ENCODE measurements at places on chromosomes 3 and 15.
A peak's percentile ranks its signal among the peaks of the same experiment; 100 is the strongest.

- H3K27ac ChIP-seq, result no peak overlapping the region
- no peak for DNase-seq
- no peaks in the 10 kb centered on the region for H3K27me3 ChIP-seq
- no peaks in the 10 kb centered on the region for H3K4me1 ChIP-seq
These were observed 143.6 kb downstream of the OTOL1 start for GRCh38 chr3:161640181-161640580.

GRCh38 chr15:45714590-45715488 is 80.0 kb downstream of the SQOR start:
- H3K4me1 ChIP-seq, result no peaks in the 10 kb centered on the region
- no peaks in the 10 kb centered on the region for H3K27me3 ChIP-seq
- H3K4me3 ChIP-seq, result no peak overlapping the region

- H3K36me3 ChIP-seq, result no peaks in the 10 kb centered on the region
- peaks cover 19% of the 10 kb centered on the region for H3K27me3 ChIP-seq
- DNase-seq, result peak; percentile 27
- H3K4me1 ChIP-seq, result peaks cover 17% of the 10 kb centered on the region
- H3K27ac ChIP-seq, result no peak within 1 kb of the TSS
- H3K4me3 ChIP-seq, result peak within 1 kb of the TSS; percentile 19
These were observed at the start of gene CPEB1 for GRCh38 chr15:82647045-82647834. CPEB1 (minus strand) TSS chr15:82647363; CDS start chr15:82628459, 18,904 bp downstream.

DNA sequence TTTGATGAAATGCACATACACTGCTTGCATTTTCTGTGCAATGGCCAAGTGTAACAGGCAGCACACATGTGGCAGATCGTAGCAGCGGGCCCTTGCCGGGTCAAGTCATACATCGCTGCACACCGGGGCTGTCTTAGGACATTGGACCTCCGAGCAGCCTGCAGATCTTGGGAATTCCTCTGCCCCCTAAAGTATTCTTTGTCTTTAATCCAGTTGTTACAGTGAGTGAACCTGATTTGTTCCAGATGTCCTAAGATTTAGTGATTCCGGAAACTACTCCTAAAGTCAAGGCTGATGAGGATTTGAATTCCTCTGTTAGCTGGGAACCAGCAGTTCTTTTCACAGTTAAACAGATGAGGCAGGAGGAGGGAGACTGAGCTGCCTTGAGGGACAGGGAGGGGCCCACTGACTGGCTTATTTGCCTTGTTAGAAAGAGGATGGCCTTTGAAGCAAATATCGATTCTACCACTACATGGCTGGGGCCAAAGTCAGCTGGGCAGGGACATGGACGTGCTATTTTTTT is 190.7 kb upstream of the CTDSPL start:
- no peaks in the 10 kb centered on the region for H3K36me3 ChIP-seq
- DNase-seq, result no peak
- H3K27ac ChIP-seq, result no peak overlapping the region
- no peaks in the 10 kb centered on the region for H3K4me1 ChIP-seq
- H3K4me3 ChIP-seq, result no peak overlapping the region

GRCh38 chr3:60013241-60013640 is 963.4 kb upstream of the CFAP20DC start:
- no peaks in the 10 kb centered on the region for H3K27me3 ChIP-seq
- H3K27ac ChIP-seq, result no peak overlapping the region
- DNase-seq, result no peak
- no peaks in the 10 kb centered on the region for H3K36me3 ChIP-seq
- no peak overlapping the region for H3K4me3 ChIP-seq

- no peak for DNase-seq
- H3K36me3 ChIP-seq, result peaks cover 53% of the 10 kb centered on the region
- H3K4me1 ChIP-seq, result peaks cover 20% of the 10 kb centered on the region
- no peak overlapping the region for H3K27ac ChIP-seq
- no peak overlapping the region for H3K4me3 ChIP-seq
- no peaks in the 10 kb centered on the region for H3K27me3 ChIP-seq
These were observed 7.3 kb downstream of the SSR3 start for GRCh38 chr3:156547637-156548036.

GRCh38 chr15:58473724-58474123 is 41.9 kb downstream of the LIPC start:
- peak overlapping the region; percentile 8 for H3K27ac ChIP-seq
- H3K36me3 ChIP-seq, result no peaks in the 10 kb centered on the region
- H3K4me3 ChIP-seq, result no peak overlapping the region
- no peaks in the 10 kb centered on the region for H3K27me3 ChIP-seq
- no peak for DNase-seq
- peaks cover 51% of the 10 kb centered on the region for H3K4me1 ChIP-seq

DNA sequence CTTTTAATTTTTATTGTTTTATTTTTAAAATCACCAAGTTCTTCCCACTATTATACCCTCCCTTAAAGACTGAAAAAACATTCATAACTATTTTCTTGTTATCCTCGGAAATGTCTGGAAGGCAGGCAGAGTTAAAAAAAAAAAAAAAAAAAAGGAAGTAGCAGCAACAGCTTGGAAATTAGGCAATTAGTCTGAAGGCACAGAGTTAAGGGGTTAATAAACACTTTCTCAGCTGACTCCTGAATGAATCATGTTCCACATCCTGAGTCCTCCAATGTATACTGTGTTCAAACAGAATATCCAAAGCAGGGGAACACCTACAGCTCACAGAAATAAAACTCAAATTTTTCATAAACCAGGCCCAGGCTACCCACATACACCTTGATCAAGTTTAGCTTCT is 5.8 kb downstream of the HEXA start:
- H3K36me3 ChIP-seq, result peaks cover 7% of the 10 kb centered on the region
- H3K4me3 ChIP-seq, result no peak overlapping the region
- no peak for DNase-seq
- H3K27ac ChIP-seq, result no peak overlapping the region
- H3K4me1 ChIP-seq, result peaks cover 40% of the 10 kb centered on the region
- H3K27me3 ChIP-seq, result no peaks in the 10 kb centered on the region

- no peak overlapping the region for H3K4me3 ChIP-seq
- DNase-seq, result no peak
- no peaks in the 10 kb centered on the region for H3K36me3 ChIP-seq
These were observed 7.7 kb downstream of the CHAC1 start for GRCh38 chr15:40960925-40961324.

GRCh38 chr3:73846951-73847350 is 222.2 kb upstream of the PDZRN3 start:
- no peak overlapping the region for H3K4me3 ChIP-seq
- H3K4me1 ChIP-seq, result no peaks in the 10 kb centered on the region
- H3K36me3 ChIP-seq, result no peaks in the 10 kb centered on the region
- H3K27me3 ChIP-seq, result no peaks in the 10 kb centered on the region

- H3K4me3 ChIP-seq, result no peak overlapping the region
- no peaks in the 10 kb centered on the region for H3K27me3 ChIP-seq
- H3K36me3 ChIP-seq, result no peaks in the 10 kb centered on the region
- DNase-seq, result no peak
- no peaks in the 10 kb centered on the region for H3K4me1 ChIP-seq
These were observed 43.3 kb downstream of the RBMS3 start for GRCh38 chr3:29324180-29324651.

DNA sequence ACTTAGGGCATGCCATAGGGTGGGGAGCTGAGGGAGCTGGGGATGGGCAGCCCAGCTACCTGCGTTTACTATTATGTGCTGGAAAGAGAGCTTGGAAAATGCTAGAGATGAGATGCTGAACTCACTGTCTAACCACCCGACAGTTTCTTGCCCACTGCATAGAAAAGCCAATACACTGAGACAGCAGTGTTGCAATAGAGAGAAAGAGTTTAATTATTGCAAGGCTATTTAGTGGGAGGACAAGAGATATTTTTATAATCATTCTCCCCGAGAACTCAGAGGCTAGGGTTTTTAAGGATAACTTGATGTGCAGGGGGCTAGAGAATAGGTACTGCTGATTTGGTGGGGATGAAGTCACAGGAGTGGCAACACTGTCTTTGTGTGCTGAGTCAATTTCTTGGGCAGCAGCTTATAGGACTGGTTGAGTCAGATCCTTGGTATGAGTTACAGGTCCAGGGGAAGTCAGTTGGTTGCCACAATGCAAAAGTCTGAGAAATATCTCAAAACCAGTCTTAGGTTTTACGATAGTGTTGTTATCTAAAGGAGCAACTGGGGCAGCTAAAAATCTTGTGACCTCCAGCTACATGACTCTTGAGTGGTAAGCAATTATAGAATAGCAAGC is 205.9 kb downstream of the GABRG3 start:
- no peak overlapping the region for H3K27ac ChIP-seq
- H3K27me3 ChIP-seq, result no peaks in the 10 kb centered on the region
- DNase-seq, result no peak

GRCh38 chr3:126110431-126111125 is 26.7 kb upstream of the SLC41A3 start:
- DNase-seq, result no peak
- H3K27me3 ChIP-seq, result no peaks in the 10 kb centered on the region
- no peaks in the 10 kb centered on the region for H3K4me1 ChIP-seq
- H3K36me3 ChIP-seq, result no peaks in the 10 kb centered on the region
- no peak overlapping the region for H3K27ac ChIP-seq

- no peak overlapping the region for H3K4me3 ChIP-seq
- no peaks in the 10 kb centered on the region for H3K27me3 ChIP-seq
- DNase-seq, result no peak
- no peak overlapping the region for H3K27ac ChIP-seq
- H3K36me3 ChIP-seq, result peaks cover 88% of the 10 kb centered on the region
These were observed 54.7 kb downstream of the FAM98B start for GRCh38 chr15:38508647-38509046.

- no peaks in the 10 kb centered on the region for H3K27me3 ChIP-seq
- no peaks in the 10 kb centered on the region for H3K4me1 ChIP-seq
- H3K36me3 ChIP-seq, result no peaks in the 10 kb centered on the region
- no peak overlapping the region for H3K4me3 ChIP-seq
- DNase-seq, result no peak
- H3K27ac ChIP-seq, result no peak overlapping the region
These were observed 59.0 kb upstream of the CTSH start for GRCh38 chr15:79003896-79004295.

- H3K36me3 ChIP-seq, result no peaks in the 10 kb centered on the region
- H3K27me3 ChIP-seq, result no peaks in the 10 kb centered on the region
- no peaks in the 10 kb centered on the region for H3K4me1 ChIP-seq
These were observed 146.0 kb upstream of the TNIK start for GRCh38 chr3:171606151-171606751.

DNA sequence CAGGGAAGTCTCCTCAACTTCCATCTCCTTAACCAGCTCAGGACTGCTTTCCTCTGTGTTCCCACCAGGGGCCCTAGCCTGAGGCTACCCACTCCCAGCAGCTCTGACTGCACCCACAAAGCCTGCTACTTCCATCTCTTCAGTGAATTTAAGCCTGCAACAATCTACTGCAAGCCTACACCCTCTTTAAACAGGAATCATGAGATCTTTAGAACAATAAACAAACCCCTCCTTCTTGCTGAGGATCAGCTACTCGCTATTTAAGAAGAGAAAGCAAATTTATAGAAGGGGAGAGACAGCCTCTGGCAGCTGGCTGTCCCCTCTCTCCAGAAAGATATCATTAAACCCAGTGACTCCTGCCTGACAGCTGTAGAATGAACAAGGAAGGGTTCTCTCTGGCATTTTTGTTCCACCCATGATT is 51.9 kb downstream of the ARHGAP31 start:
- no peak overlapping the region for H3K4me3 ChIP-seq
- no peak overlapping the region for H3K27ac ChIP-seq
- DNase-seq, result no peak

DNA sequence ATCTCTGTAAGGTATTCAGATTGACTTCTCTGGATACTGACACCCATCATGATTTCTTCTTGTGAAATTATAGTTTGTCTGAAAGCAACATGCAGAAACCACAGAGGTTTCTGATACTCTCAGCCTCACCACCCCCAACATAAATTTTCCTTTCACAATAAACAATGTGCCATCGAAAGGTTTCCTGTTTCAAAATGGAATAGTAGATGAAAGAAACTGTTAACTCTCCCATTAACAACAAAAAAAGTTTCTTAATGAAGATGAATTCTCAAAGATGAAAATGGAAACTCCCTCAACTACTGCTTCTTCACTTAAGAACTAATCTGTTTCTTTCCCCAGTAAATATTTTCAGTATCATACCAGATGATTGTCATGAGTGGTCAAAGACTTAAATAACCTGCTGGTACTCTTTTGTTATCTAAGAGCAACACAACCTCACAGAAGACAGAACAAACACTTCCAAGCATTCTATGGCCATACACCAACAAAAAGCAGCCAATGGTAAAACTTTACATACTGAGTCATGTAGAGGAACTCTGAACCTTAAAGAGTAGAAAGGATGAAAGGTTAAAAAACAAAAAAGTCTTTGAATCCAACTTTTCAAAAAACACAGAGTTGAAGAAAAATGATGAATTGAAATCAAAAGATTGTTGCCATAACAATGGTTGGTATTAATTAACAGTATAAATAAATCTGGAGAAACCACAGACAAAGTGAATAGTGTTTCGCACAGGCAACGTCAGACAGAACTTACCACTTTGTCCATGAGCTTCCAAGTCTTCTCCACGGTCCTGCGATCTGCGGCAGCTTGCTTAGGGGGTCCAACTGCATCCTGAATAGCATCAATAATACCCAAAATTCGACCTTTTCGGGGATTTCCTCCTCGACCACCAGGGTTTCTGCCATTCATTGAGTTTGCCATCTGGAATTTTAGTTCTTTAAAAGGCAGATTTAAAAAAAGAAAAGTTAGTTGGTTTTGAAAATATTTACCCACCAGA is 1.9 kb downstream of the CBLB start:
- peak overlapping the region; percentile 84 for H3K27ac ChIP-seq
- peak; percentile 38 for DNase-seq
- peak overlapping the region; percentile 93 for H3K4me3 ChIP-seq
- no peaks in the 10 kb centered on the region for H3K27me3 ChIP-seq

DNA sequence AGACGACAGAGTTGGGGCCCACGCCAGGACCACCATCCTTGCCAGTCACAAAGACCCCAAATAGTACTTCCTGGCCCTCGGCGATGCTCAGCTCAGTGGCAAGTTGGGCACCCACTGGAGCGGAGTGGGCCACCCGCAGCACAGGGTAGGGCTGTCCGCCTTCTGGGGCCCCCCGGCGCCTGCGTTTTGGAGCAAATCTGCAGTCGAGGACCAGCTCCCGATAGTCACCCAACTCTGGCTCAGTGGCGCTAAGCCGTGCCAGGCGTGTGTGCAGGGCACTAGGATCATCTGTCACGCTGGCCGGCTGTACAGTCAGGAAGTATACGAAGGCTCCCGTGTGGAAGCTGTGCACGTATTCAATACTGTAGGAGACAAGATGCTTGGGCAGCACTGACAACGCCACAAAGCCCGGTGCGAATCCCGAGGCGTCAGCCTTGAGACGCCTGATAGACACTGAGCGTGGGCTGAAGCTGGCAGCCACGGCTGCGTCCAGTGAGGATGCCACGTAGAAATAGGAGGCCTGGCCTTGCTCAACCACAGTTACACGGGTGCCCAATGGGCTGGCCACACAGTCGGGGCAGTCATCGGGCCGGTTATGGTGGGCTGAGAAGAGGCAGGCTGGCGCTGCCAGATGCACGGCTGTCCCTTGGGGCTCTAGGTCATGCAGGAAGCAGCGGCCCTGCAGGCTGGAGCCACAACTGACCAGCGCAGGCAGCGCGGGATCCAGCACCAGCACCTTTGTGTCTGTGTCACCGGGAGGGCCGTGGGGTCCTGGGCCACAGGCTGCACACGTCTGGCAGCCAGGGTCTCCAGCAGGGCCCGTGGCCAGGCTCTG is 945 bp downstream of the MST1R start:
- no peak overlapping the region for H3K4me3 ChIP-seq
- no peak overlapping the region for H3K27ac ChIP-seq
- no peaks in the 10 kb centered on the region for H3K36me3 ChIP-seq
- no peaks in the 10 kb centered on the region for H3K27me3 ChIP-seq
- peaks cover 35% of the 10 kb centered on the region for H3K4me1 ChIP-seq

- H3K27me3 ChIP-seq, result no peaks in the 10 kb centered on the region
- H3K27ac ChIP-seq, result no peak overlapping the region
- H3K36me3 ChIP-seq, result no peaks in the 10 kb centered on the region
- H3K4me3 ChIP-seq, result no peak overlapping the region
- no peaks in the 10 kb centered on the region for H3K4me1 ChIP-seq
These were observed 32.7 kb downstream of the FEM1B start for GRCh38 chr15:68310178-68310803.

Data from CD4-positive, alpha-beta memory T cell (primary cell).